ENCODE measurements at places on chromosomes 2 and 18.

DNA sequence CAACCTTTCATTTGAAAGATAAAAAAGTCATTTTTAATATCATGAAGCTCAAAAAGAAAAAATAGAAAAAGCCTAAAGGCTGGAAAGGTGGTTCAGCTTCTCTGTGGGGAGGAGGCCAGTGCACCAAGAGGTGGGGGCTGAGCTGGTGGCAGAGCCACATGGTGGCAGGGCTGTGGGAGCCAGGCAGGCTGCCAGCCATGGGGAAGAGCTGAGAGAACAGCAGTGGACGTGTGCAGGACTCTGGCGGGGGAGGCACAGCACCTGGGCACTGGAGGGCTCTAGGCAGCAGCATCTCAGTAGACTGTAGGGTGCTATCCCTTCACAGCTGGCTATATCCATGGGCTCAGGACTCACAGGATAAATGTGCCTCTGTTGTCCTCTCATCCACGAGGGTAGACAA, 47.8 kb downstream of the STK25 start:
- no peak for ATAC-seq

DNA sequence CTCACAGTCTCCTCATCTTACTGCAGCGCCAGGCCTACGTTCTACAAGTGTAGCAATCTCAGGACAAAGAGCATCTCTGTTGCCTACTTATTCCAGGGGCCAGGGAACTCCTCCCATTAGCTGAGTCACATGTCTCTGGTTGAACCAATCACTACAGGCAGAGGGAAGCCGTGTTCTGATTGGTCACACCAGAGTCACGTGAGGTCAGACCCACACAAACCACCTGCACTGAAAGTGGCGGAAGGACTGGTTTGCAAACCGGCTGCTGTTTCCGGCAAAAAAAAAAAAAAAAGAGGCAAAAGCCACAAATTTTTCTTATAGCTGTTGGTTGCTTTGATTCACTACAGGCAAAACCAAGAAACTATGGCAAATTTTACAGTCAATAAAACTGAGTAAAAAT, 21.9 kb upstream of the USP14 start:
- no peak for ATAC-seq

- no peak for ATAC-seq
These were observed 48.1 kb downstream of the WDR33 start for GRCh38 chr2:127762846-127763245.

GRCh38 chr2:174195253-174195652, 53.1 kb downstream of the OLA1 start:
- ATAC-seq, result no peak

DNA sequence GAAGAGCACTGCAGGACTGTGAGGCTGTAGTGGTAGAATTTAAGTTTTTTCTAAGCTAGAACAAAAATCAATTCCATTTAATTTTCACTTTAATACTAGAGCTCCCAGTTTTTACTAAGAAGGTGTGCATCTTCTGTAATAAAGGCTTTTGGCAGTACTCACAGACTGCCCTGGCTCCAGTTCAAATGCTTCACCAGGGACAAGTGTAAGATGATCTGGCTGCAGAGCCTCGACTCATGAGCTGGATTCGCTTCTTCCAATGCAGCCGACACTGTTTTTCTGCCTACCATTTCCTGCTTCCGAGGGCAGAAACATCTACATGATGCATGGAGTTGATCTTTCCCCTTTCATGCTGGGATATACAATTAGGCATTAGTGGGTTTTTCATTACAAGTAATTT, 87.0 kb downstream of the FARSB start:
- ATAC-seq, result no peak

GRCh38 chr18:48363175-48363574, 46.0 kb downstream of the ZBTB7C start:
- no peak for ATAC-seq

DNA sequence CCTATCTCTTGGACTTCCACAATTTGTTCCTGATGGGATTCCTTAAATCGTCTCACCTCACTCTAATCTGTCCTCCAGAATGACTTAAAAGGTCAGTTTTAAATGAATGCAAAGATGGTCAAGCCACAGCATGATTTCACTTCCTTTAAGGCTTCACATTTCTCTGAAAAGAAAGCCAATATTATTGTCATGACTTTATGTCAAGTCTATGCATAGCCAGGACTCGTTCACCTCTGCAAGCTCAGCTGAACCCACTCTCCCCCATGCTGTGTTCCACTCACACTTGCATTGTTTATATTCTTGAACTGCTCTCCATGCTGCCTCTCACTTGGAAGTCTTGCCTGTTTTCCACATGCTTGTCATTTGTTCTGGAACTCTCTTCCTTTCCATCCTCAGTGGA, 298.4 kb upstream of the MMADHC start:
- no peak for ATAC-seq

DNA sequence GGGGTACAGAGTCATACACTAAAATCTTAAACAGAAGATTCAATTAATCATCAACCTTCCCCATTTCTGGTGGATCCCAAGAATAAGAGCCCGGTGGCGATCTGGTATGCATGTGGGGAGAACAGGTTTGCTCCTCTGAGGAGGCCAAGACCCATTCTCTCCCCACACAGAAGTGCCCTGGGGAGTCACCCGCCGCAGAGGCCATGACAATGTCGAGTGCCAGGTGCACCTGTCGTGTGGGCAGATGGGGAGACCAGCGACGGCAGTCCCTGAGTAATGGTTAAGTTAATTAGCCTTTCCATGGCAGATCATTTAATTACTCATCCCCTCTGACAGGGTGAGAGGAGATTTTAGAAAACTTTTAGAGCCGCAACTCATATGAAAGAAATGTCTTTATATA, 345.0 kb downstream of the NCKAP5 start:
- no peak for ATAC-seq

- ATAC-seq, result no peak
These were observed 12.0 kb downstream of the ALPG start for GRCh38 chr2:232418466-232419244.

DNA sequence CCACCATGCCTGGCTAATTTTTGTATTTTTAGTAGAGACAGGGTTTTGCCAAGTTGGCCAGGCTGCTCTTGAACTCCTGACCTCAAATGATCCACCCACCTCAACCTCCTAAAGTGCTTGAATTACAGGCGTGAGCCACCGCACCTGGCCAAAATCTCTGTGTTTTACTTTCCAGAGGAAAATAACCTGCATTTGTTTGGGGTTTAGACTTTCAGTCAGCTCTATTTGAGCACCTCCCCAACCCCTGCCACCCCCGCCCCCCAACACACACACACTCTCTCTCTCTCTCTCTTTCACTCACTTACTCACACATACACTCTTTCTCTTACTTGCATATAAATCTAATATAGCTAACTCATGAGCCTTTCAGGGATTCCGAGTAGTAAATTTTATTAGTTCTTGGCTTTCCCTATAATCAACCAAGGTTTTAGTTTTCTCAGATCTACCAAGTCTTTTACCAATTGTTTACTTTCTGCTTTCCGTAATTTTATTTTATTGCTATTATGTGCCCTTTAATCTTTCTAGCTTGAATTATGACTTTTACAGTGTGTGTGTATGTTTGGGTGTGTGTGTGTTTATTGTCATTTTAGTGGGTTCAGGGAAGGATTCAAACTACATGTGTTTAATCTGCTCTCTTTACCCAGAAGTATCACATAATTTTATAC, 24.5 kb downstream of the MFSD6 start:
- ATAC-seq, result no peak

DNA sequence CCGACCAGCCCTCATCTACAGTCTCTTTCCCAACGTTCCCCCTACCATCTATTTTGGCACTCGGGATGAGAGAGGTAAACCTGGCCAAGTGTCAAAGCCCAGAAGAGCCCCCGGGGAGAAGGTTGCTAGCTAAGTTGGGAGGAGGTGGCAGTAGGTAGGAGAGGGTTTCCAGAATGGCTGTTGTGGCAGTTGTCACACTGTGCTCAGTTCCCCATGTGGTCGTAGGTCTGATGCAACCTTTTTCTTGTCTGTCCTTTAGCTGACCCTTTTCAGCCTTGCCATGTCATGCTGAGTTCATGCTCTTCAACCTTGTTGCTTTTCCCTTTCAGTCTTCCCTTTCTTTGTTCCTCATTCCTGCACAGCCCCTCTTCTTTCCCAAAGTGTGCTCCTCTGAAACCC, 34.5 kb downstream of the TTLL4 start:
- ATAC-seq, result peak; percentile 68

- ATAC-seq, result no peak
These were observed 133.4 kb downstream of the INSIG2 start for GRCh38 chr2:118221536-118222272.

GRCh38 chr18:78699499-78699898, 280.1 kb upstream of the SALL3 start:
- ATAC-seq, result no peak

DNA sequence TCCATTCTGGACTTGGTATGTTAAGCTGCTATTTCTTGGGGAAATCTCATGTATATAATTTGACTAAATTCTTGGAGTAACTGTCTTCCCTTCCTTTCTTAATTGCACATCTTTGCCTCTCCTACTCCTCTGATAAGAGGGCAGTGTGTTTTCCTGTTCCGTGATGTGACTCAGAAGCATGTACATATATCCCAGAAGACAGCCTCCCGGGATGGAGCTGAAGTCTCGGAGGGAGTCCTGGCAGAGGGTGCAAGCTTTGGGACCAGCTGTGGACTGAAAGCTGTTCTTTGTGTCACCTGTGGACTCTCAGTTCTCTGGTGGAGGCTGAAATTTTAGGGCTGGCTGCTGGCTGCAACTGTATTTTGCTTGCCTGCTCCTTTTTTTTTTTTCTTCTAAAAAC, 54.7 kb upstream of the MGAT5 start:
- ATAC-seq, result no peak

- peak; percentile 50 for ATAC-seq
These were observed 79.9 kb downstream of the ALK start for GRCh38 chr2:29841386-29842004.

- no peak for ATAC-seq
These were observed 10.3 kb upstream of the ATOH8 start for GRCh38 chr2:85743304-85743978.

GRCh38 chr18:64991102-64991501, 759.7 kb upstream of the CDH7 start:
- no peak for ATAC-seq
